ENCODE measurements at places on chromosomes 16 and 17.
A peak's percentile ranks its signal among the peaks of the same experiment; 100 is the strongest.

DNA sequence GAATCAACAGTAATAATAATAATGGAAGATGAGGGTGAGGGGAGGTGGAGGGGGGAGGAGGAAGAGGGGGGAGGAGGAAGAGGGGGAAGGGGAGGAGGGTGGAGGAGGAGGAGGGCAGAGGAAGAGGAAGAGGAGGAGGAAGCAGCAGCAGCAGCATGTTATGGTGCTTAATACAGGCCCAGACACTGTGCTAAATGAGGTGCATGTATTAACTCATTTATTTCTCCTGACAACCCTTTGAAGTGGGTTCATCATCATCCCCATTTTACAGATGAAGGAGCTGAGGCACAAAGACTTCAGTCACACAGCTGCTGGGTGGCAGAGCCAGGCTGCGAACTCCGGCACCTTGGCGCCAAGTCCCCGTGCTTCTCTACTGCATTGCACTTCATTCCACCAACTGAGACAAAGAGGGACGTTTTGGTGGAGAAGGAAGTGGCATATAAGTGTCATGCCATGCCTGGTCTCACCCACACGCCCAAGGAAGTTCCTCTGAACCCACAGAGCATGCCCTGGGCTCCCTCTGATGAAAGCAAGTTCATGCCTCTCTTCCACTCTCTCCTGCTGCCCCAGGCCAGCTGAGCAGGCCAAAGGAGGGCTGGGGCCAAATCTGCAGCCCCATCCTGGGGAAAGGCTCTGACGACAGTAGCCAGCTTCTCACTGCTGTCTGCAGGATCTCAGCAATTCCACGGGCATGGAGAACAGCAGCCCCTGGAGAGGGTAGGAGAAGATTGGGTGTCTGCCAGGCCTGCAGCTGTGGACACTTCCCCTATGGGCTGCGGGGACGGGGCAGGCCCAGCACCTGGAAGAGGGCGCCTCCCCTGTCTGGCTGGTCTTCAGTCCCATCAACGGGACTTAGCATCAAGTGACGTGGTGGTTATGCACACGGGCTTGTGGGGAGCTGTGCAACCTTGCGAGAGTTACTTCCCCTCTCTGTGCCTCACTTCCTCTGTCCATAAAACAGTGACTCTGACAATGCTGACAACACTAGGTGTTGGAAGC is 21.8 kb downstream of the XYLT1 start:
- DNase-seq: peak; percentile 52

GRCh38 chr17:71866095-71866494 is 254.7 kb upstream of the SOX9 start:
- DNase-seq: no peak

GRCh38 chr17:28812748-28813377 is 29.7 kb downstream of the FAM222B start:
- no peak for DNase-seq

GRCh38 chr16:1424028-1424427 is 3.5 kb upstream of the UQCC4 start:
- no peak for DNase-seq

- no peak for DNase-seq
Measured at GRCh38 chr17:29560316-29560715, 6.5 kb downstream of the ABHD15 start.

- no peak for DNase-seq
Measured at GRCh38 chr16:86911437-86911958, 333.1 kb downstream of the FOXL1 start.

- DNase-seq: no peak
Measured at GRCh38 chr17:58969612-58970011, 137.1 kb downstream of the TRIM37 start.

DNA sequence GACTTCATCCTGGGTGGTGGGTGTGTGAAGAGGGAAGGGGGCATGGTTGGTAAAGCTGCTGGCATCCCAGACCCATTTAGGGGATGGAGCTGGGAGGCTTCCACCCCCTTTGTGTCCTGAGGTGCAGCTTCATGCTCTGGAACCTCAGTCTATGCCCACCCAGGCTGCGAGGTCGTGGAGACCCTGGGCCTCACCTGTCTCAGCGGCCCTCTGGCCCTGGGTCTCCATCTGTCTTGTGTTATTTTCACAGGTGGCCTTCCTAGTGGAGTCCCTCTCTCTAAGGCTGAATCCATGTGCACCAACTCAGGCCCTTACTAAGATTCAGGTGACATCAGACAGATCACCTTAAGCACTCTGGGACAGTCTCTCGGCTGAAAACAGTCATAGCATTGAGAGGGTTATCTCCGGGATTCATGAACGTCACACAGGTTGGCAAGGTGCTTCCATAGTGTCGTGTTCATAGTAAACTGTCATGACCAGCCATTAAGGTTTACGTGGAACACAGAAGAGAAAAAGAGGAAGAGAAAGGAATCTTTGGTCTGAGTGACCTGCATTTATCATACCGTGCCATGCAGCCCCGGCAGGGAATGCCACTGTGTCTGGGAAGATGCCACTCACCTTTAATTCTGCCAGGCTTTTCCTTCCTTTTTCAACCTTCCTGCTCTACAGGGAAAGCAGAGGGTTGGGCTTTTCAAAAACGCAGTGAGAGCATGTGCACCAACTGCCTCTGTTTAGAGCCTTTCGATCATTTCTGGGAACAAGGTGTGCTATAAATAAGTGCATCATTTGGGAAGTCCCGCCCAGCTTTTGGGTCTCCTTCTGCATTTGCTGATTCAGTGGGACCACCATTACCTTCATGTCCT is 4.5 kb upstream of the FOXL1 start:
- no peak for DNase-seq

DNA sequence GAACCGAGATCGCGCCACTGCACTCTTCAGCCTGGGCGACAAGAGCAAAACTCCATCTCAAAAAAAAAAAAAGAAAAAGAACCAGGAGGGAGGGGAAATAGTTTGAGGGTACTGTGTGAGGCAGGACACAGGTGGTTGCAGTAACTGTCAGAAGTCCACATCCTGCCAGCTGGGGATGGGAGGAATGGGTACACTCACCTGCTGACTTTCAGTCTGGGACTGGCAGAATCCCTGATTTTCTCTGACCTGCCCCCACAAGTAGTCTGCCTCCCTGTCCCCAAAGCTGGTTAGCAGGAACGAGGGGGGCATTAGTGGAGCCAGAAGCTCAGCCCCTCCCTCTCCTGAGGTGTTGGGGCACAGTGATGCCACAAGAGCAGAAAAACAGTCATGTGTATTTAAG is 7.1 kb upstream of the ARL5C start:
- no peak for DNase-seq

DNA sequence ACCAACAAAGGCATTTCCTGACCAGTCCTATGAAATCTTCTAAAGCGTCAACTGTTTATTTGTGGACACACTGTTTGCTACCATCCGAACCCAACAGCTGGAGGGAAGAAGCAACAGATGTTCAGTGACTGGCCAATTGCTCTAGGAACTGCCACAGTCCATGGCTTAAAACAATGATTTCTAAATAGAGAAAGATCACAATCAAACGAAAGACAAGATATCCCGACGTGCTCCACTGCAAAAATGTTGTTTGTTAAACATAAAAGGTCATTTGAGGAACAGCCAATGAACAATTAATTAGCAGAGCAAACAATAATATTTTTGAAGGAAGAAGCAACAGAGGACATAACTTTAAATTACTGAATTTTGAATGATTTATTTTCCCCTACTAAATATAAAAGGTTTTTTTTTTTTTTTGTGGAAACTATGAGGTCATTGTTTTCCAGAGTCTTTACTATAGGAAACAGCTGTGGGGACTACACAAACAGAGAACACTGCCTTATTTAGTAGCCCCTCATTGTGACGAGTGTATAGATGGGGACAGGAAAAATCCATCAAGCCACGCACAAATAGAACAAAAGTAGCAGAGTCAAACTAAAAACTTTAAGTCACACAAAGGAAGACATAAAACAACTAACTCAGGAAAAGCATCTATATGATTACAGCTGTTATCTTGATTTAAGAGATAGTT is 17.2 kb downstream of the USP31 start:
- DNase-seq: peak; percentile 43

DNA sequence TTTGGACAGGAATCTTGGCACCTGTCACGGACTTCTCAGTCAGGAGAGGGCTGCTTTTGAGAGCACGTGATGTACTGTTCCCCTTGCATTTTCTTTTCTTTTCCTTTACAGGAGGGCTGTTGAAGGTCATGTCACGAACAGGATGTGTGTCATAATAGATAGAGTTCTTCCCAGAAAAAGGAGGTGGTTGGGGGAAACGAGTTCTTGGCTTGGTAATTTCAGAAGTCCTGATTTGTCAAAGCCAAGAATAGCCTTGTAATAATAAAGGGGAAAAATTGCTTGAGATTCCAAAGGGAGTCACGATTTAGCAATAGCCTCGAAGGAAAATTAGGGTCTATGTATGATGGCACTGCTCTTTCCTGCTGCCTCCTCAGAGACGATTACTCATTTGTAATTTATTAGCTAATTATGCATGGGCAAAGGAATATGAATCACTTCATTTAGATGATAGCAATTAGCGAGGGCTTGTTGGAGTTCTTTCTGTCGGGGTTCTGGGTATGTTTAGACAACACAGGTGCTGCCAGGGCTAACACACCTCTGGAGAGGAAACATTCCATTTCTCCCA is 277.7 kb upstream of the N4BP1 start:
- DNase-seq: no peak

GRCh38 chr17:33901085-33901484 is 354.0 kb upstream of the CCL2 start:
- no peak for DNase-seq

GRCh38 chr17:29572691-29573557 is 4.4 kb downstream of the TP53I13 start:
- DNase-seq: peak; percentile 83

DNA sequence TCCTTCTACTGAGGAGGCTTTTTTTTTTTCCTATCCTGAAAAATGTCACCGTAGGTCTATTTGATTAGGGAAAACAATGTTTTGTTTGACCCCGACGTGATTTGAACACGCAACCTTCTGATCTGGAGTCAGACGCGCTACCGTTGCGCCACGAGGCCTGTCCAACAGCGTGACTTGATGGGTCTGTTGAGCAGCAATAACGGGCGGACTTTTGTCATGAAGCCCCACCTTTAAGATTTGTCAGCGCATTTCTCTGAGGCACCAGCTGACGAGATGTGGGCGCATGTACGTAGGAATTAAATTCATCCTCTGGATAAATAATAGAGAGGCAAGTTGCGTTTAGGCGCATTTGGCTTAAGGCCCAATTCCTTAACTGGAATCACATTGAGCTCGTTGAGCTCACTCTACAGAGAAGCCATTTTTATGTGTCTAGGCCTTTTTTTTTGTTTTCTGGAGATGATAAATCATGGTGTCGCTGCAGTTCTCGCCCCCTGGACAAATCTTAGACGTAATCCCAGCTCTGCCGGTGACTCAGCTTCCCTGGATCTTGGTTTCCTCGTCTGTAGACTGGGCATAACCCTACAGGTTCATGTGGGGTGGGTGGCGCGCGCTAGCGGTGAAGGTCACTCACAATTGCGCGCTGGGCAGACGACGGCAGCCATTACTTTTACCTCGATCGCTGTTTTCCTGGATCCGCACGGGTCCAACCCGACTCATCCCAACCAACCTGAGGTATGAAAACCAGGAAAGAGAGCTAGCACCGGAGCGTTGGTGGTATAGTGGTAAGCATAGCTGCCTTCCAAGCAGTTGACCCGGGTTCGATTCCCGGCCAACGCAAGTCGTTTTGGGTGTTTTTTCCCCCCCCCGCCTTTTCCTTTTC is 10.6 kb upstream of the AURKB start:
- DNase-seq: peak; percentile 97

DNA sequence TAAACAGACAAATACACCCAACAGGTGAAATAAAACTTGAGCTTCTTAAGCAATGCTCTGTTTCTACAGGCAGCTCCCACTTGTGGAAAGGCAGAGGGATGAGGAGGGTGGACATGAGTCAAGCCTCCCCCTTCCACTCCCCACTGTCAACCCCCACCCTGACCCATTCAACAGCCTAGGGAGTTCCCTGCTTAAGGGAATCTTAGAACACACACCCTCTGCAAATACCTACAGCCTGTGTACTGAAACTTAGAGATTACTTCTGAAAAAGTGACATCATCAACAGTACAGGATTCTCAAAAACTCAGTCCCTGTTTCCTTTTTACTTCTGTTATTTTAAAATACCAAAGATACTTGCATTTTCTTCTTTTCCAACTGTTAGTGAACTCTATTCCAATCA is 345.4 kb downstream of the SOX9 start:
- DNase-seq: no peak

DNA sequence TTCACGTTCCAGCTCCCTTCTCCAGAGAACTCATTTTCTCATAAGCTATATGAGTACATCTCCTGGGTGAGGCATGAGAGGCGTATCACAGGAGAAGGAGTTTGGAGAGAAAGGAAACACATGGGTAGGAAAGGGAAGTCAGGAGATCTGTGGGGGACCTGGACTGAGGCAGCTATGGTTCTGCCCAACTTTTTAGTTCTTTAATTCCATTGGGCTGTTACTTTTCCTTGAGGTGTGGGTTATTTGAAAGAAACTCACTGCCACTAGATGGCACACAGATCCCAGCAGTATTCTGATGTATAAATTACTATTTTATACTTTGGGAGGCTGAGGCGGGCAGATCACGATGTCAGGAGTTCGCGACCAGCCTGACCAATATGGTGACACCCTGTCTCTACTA is 63.6 kb downstream of the NUP93 start:
- DNase-seq: no peak

Measured in femur (tissue), 1 donor.